ENCODE measurements at places on chromosomes 5 and 9.
A peak's percentile ranks its signal among the peaks of the same experiment; 100 is the strongest.

DNA sequence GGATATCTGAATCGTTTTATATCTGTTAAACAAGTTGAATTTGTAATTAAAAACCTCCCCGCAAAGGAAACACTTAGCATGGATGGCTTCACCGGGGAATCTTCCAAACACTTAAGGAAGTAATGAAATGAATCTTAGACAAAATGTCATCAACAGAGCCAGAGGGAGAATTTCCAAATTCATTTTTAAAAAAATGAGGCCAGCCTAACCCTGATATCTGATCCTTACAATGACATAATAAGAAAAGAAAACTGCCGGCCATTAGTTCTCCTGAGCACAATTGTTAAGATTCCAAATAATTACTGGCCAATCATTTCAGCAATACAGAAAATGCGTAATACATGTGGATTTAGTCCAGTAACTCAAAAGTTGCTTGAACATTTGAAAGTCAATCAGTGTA is 6.1 kb upstream of the KIF12 start:
- DNase-seq: no peak

- no peak for DNase-seq
Measured at GRCh38 chr5:109917154-109917546, 227.4 kb downstream of the MAN2A1 start.

DNA sequence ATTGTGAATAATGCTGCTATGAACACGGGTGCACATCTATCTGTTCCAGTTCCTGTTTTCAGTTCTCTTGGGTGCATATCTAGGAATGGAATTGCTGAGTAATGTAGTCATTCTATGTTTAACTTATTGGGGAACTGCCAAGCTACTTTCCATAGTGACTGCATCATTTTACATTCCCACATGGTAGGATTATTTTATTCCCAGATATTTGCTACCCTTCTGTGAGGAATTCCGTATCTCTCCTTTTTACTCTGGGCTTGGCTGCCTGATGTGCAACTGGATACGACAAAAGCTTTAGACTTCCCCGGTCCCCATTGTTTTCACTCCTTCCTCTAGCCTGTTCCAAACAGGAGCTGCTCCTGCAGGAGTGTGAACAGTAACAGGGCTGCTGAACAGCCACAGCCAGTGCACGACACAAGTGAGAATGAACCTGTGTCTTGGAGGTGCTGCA is 7.2 kb downstream of the TAS2R1 start:
- DNase-seq: no peak

DNA sequence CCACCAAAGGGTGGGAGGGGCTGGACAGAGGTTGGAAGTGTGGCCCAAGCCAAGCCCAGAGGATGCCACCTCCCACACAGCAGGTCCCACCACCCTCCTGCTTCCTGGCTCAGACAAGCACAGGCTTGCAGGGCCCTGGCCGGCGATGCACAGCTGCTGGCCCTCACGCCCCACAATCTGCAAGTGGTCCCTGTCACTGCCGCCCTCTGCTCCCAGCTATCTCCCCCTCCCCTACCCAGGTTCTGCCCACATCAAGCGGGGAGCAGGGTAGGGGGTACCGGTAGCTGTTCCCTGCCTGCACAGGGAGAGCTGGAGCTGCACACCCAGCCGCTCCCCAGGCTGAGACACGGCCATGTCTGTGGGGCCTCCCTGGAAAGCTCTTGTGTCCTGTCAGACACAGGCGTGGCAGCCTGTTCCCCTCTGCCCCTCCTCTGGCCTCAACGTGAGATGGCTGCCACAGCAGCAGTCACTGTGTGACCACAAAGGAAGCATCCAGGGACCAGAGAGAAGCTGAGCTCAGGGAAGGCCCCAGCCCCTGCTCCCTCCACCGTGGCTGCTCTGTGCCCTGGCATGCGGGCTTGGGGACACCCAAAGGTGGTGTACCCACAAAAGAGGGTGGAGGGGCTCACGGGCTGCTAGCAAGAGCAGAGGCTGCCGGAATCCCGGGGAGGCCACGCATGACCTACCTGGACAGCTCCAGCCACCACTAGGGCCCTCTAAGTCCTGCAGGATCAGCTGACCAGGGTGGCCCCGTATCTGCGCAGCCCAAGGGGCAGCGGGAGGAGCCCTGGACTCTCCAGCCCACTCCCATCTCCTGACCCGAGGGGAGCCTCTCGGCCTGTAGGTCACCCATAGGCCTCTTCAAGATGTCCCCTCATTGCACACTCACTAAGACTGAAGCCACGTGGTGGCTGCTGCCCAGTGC is 10.9 kb upstream of the ZDHHC11 start:
- no peak for DNase-seq

GRCh38 chr9:96501633-96502538 is 51.9 kb downstream of the HABP4 start:
- no peak for DNase-seq

- DNase-seq: no peak
Measured at GRCh38 chr9:132365986-132366385, 11.2 kb upstream of the SETX start.

DNA sequence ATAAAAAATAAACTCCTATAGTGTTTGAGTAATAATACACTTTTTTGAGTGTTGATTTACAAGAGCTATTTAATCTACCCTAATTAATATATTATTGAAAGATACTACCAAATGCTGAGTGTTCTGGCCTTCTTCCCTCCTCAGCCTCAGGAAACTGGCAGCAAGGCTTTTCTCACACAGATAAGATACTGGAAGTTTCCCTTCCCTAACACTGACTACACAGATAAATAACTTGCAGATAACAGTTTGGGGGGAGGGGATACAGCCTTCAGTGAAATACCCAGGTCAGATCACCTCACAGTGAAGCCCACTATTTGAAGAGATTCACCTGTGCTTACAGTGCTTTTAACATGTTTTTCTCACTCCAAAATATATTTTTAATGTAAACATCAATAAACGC is 1.6 kb upstream of the NIPSNAP3A start:
- no peak for DNase-seq

DNA sequence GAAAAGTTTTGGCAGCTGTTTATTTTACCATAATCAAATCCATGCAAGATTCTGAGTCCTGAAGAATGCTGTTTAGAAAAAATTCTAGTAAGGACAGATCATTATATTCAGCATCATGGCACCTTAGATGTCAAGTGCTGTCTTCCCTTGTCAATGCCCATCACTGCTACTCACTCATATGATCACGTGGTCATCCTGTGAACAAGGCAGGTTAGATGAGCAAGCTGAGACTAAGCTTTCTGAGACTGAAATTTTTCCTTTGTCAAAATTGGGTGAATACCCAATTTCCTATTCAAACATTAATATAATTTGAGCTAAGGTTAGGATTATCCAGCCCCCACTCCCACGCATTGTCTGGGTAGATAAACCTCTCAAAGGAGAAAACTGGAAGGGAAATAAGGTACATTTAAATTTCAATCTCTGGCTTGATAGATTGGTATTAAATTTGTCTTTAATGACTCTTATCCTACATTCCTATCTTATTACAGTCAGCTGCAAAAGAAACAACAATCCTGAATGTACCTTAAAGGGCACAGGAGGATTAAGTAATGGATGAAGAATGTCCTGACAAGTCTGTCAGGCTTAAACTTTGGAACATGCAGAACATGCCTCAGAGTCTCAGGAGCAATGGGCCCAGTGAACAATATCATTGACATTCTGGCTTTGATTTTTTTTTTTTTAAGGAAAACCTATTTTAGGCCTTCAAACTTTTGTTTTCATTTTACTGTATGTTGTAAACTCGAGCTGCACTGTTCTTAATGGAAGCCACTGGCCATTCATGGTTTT is 148.7 kb upstream of the RANBP3L start:
- no peak for DNase-seq

DNA sequence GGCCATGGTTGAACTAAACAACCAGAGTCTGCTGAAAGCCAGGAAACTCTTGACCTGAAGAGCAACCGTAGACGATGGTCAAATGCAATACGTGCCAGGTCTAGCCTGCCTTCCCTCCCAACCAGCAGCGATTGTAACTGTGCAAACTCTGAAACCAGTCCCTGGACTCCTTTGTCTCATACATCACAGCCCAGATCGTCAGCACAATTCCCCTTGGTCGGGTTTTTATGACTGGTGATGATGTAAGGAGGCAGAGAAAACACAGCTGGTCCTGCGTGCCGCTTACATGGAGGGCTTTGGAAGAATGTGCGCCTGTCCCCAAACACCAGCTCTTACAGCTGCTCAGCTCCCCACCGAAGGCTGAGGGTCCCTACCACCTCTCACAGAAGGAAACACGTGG is 24.6 kb downstream of the SMIM23 start:
- no peak for DNase-seq

GRCh38 chr5:168449166-168449565 is 37.1 kb upstream of the RARS1 start:
- DNase-seq: no peak

- no peak for DNase-seq
Measured at GRCh38 chr9:113461285-113461684, 2.2 kb upstream of the RGS3 start.

DNA sequence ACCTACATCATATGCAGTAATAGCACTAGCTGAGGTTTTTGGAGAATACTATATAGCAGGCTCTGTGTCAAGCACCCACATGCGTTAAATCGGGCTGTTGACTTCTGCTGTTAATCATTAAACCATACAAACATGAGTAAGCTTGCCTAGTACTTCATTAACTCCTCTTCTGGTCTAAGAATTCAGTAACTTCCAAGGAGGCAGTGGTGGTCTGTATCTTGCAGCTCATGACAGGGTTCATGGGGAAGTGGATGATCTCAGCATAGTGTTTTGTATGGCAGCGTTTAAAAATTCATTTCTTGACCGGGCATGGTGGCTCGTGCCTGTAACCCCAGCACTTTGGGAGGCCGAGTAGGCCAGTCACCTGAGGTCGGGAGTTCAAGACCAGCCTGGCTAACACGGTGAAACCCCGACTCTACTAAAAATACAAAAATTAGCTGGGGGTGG is at the start of gene HAVCR1:
Gene HAVCR1 (minus strand): TSS at position 24 of the 447 bp plus-strand sequence. CDS start 1,173 bp downstream, outside the sequence.
- no peak for DNase-seq

DNA sequence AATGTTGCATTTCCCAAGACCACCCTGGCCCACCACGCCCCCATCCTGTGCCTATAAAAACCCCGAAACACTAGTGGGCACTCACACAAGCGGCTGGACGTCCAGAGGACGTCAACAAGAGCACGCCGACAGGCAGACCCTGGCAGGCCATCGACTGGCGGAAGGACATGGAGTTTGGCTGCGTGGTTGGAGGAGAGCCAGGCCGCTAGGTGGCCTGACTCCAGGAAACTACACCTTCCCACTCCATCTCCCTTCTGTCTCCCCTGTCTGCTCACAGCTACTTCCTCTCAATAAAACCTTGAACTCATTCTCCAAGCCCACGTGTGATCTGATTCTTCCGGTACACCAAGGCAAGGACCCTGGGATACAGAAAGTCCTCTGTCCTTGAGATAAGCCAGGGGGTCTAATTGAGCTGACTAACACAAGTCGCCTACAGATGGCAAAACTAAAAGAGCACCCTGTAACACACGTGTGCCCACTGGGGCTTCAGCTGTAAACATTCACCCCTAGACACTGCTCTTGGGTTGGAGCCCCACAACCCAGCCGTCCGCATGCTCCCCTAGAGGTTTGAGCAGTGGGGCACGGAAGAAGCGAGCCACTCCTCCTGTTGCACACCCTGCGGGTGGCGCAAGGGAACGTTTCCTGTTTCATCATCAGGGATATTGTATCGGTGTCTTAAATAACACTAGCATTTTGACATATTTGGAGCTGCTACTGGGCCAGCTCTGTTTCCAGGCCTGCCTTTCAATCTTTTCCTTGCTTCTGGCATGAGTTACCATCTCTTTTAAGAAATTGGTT is 54.5 kb upstream of the TAF11L2 start:
- DNase-seq: no peak

DNA sequence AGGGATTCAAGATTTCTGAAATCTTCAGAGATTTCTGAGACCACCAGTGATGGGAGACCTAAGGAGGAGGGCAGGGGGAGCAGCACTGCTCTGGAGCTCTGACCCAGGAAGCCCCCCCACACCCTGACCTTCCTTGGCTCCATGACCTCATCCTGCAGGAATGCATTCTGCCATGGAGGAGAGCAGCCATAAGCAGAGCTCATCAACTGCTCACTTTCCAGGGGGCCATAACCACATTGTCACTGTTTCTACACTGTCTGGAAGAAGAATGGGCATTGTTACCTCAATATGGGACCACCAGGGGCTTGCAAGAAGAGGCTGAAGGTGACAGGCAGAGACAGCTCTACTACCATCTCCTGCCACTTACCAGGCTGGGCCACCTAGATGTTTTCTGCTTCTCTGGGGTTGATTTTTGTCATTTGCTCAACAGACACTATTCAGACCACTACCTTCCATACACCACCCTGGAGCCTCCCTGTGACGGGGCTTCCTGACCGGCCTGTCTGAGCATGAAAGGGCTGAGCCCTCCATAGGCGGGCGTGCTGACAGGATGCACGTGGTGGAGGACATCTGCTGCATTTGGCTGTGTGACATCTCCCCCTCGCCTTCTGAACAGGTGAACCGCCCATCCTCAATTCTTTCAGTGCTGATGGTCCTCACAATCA is 2.3 kb upstream of the TSC1 start:
- peak; percentile 22 for DNase-seq

GRCh38 chr5:32713770-32714381 is 2.8 kb downstream of the NPR3 start:
- DNase-seq: no peak

GRCh38 chr9:131116281-131117120 is 8.9 kb upstream of the NUP214 start:
- peak; percentile 52 for DNase-seq

Data from cerebellar cortex (tissue), 1 donor.